Frontal cortex (tissue), 4 donors: ENCODE measurements at places on chromosomes 13 and 19.

GRCh38 chr13:33191425-33192210 is 93.9 kb downstream of the STARD13 start:
- no peak for DNase-seq

- no peak for DNase-seq
These were observed 82.0 kb downstream of the TEX29 start for GRCh38 chr13:111402441-111402840.

DNA sequence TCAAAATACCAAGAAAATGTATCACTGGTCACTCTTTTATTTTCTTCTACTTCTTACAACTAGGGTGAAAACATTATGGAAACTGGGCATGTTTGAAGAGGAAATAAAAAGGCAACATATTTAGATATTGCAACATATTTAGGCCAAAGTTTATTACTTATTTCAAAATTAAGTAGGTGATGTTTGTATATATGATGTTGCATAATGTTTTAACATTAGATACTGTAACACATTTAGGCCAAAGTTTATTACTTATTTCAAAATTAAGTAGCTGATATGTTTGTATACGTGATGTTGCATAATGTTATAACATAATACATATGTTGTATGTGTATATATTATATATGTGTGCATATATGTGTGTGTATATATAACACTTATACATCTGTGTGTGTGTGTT is 451.3 kb downstream of the LIG4 start:
- no peak for DNase-seq

- no peak for DNase-seq
These were observed 85.7 kb downstream of the ZAR1L start for GRCh38 chr13:32229443-32229842.

DNA sequence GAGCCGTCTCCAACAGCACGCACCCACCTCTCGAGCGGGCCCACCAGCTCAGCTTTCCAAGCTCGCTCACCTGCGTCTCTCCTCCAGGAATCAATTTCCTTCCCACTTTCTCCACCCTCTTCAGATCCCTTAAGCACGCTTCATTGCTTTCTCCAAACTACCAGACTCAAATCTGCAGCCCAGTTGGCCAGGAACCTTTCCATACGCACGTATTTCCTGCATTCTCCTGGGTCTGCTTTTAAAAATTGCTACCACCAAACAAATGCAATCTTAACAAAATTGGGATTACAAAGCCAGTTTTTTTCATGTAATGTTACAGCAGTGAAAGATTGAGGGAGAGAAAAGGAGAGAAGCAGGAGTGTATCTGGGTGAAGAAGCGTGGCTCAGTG is 1.5 kb downstream of the ENOX1 start:
- peak; percentile 22 for DNase-seq

DNA sequence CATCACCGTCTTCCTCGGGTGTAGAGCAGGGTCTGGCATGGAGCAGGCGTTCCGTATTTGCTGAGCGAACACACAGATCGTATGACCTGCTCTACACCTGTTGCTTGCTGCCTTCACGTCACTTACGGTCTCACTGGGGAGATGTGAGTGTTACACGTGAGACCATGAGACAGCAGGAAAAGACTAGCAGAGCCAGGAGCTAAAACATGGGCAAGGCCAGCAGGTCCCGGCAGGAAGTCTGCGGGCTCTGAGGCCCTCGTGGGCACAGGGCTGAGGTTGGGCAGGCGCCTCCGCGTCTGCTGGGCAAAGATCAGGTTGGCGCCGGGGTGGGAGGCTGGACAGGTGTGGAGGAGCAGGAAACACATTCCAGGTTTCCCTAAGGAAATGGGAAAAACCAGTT is 19.7 kb upstream of the GTF3A start:
- DNase-seq, result no peak

- DNase-seq, result no peak
These were observed 107.5 kb downstream of the PCDH17 start for GRCh38 chr13:57739089-57739488.

GRCh38 chr19:46731584-46731983 is 14.3 kb upstream of the FKRP start:
- DNase-seq, result no peak

DNA sequence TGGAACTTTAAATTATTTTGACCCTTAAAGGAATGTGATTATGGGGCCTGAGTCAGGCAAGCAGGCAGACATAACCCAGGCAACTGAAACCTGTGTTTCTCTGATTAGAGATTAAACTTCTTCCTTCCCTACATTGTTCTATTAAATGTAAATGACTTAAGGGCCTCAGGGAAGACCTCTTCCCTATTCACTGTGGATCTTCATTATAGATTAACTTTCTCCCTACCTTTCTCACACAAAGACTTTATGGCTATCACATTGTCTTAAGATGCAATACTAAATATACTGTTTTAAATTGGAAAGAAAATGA is 8.8 kb upstream of the METTL21C start:
- DNase-seq, result no peak

GRCh38 chr19:17761148-17761547 is 9.9 kb downstream of the FCHO1 start:
- DNase-seq, result no peak

DNA sequence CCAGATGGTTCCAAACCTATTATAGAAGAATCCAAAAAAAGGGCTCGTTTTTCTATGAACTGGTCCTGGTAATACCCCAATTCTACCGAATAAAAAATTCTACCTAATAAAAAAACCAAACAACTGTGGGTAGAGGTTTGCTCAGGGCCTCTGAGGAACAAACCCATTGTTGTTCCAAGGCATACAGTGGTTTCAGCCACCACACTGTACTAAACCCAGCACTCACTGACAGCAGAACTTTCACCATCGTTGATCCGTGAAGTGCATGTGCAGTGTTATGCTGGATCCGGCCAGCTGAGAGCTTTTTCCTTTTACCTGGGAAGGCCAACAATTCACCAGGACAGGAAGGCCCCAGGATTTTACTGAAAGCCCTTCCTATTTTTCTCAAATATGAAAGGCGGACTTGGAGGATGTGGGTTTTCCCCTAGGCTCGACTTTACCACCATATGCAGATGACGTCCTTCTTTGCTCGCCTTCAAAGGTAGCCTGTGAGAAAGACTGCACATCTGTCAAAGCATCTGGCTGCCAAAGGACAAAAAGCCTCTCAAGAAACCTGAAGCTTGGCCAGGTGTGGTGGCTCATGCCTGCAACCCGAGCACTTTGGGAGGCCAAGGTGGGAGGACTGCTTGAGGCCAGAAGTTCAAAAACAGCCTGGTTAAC is 7.2 kb upstream of the PABPC3 start:
- no peak for DNase-seq

GRCh38 chr19:8487137-8487851 is 15.1 kb downstream of the PRAM1 start:
- DNase-seq, result no peak

DNA sequence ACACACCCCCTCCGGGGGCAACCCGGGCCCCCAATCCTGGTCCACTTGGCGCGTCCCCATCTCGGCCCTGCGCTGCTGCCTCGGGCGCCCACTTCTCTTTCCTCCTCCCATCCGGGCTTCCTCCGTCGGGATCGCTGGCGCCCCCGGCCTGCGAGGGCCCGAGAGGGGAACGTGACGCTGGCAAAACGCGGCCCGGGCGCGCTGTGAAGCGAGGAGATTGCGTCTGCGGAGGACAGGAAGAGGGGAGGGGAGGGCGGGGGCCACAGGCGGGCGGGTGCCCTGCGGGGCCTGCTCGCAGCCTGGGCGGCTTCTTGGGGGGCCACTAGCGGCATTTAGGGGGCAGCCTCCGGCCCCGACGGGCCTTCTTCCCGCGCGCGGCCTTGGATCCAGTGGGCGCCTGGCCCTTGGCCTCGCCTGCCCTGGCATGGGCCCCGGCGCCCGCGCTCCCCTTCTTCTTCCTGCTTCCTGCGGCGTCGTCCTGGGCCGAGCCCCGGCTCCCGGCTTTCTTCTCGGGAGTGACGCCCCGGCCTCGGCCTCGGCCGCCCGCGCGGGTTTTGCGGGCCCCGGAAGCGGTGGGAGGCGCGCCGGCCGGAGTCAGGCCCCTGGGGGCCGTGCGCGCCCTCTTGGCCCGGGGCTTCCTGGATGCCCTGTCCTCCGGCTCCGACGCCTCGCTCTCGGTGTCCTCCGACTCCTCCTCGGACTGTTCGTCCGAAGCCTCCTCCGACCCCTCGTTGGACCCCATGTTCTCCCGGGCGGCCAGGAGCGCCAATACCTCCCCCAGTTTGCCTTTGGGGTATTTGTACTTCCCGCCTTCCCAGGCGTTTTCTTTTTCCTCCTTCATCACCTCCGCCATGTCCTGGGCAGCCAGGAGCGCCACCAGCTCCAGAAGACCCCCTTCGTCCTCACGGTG is 2.2 kb downstream of the PNMA8B start:
- peak; percentile 47 for DNase-seq

DNA sequence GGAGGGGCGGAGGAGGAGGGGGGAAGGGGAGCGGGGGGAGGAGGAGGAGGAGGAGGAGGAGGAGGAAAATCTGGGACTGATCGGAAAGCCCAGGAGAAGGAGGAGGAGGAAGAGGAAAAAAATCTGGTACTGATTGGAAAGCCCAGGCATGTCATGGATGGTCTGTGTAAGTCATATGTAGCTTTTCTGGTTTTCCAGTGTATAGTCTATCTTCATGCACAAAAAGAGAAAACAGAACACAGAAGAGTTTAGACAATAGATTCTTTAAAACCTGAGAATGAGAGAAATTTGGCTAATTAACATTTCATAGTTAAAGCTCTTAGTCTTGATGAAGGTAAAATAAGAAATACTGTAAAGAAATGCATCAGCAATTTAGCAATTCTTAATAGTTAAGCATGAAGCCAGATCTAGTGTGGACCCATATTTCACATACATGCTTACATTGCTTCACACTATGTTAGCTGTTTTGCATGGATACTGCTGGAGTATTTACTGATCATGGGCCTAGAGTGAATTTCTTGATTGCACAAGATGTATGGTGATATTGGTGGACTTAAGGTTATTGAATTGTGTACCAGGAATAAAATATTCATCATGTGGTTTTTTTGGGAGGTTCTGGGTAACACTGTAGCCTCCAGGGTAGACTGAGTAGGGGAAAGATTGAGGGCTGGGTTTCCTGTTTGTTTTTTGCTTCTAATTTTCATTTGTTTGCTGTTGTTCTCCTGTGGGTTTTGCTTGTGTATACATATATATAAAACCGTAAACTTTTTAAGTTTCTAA is 41.4 kb downstream of the SUCLA2 start:
- no peak for DNase-seq

- peak; percentile 88 for DNase-seq
These were observed at the start of gene CLN5 for GRCh38 chr13:76991796-76992547. Gene CLN5 (plus strand): TSS chr13:76992081. CDS start chr13:76992099, 18 bp downstream.

GRCh38 chr19:6249296-6249695 is 30.5 kb downstream of the MLLT1 start:
- no peak for DNase-seq

GRCh38 chr19:45514376-45515051 is 7.2 kb downstream of the VASP start:
- no peak for DNase-seq

DNA sequence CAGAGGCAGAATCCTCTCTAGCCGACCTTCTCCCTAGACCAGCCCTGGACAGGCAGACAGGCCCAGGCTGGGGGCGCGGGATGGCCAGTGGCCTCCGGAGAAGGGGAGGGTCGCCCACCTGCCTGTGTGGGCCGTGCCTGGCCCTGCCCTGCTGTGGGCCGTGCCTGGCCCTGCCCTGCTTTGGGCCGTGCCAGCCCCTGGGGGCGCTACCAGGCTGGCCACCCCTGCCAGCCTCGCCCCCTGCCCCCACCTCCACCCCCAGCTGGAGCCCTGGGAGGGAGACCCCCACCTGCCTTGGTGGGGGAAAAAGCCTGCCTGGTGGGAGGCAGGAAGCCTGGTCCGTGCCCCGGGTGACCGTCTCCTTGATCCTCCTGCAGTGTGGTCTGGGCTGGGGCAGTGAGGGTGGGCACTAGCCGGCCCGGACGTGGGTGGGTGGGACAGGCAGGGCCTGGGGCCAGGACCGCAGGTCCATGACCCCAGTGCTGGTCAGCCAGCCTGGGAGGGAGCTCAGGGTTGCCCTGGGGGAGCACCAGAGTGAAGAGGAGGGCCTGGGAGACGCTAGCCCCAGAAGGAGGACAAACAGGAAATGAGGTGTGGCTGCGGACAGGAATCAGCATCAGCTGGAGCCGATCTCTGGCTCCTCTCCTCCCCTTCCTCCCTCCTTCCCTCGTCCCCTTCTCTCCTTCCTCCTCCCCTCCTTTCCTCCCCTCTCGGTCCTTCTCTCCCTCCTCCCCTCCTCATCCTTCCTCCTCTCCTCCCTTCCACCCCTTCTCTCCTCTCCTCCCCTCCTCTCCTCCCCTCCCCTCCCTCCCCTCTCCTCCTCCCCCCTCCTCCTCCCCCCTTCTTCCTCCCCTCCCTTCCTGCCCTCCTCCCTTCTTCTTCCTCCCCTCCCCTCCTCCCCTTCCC is 5.1 kb upstream of the MKNK2 start:
- DNase-seq, result no peak

DNA sequence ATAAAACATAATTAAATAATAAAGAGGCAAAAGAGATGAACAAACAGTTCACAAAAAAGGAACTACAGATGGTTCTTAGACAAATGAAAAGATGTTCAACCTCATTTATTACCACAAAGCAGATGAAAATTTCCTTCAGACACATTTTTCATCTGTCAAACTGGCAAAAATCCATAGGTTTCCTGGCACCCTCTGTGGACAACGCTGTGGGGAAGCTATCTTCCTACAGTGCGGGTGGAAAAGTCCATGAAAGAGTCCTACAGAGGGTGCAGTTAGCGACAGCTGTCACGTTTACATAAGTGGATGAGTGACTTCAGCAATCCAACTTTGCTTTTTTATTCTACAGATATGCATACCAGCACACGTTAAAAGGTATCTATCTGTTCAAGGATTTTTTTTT is 30.3 kb upstream of the PDCD5 start:
- DNase-seq, result no peak

DNA sequence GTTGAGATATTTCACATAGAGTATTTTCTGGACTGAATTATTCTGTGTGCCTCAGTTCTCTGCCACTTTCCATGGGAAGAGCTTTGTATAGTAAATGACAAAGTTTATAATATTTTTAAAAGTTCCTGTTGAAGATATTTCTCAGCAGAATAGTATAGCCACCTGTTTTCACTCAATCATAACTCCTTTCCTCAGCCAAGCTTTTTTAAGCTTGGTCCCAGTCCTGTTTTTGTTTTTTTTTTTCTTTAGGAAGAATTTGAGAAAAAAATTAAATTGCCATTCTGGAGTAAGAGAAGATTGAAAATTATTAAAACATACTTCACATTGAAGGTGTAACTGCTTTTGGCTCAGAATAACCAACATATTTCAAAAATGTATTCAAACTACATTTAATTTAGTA is 55.5 kb downstream of the ENOX1 start:
- DNase-seq, result no peak

GRCh38 chr13:59038824-59039223 is 1124.9 kb downstream of the DIAPH3 start:
- DNase-seq, result no peak

DNA sequence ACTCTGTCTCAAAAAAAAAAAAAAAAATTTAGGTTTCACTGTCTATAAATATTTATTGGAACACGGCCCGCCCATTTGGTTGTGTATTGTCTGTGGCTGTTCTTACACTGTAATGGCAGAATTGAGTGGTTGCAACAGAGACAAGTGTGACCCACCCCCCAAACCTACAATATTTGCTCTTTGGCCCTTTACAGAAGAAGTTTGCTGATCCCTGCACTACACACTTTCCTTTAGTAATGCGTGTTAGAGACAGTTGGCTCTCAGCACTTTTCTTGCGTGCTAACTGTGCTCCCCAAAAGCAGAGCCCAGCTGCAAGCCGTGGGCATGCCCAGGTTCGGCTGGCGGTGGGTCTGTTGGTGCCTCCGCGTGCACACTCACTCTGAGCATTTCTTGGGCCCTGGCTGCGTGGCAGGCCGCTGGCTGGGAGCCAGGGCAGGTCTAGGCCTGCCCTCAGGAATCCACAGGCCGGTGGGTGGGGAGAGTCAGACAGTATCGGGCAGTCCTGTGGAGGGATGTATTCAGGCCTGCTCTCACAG is 72.6 kb downstream of the SIPA1L3 start:
- no peak for DNase-seq
